ENCODE measurements at places on chromosomes 6 and 20.
A peak's percentile ranks its signal among the peaks of the same experiment; 100 is the strongest.

GRCh38 chr20:59512651-59513050 is 91.7 kb upstream of the PHACTR3 start:
- no peak for DNase-seq

- no peak for DNase-seq
These were observed 482 bp downstream of the DDR1 start for GRCh38 chr6:30884521-30885480.

DNA sequence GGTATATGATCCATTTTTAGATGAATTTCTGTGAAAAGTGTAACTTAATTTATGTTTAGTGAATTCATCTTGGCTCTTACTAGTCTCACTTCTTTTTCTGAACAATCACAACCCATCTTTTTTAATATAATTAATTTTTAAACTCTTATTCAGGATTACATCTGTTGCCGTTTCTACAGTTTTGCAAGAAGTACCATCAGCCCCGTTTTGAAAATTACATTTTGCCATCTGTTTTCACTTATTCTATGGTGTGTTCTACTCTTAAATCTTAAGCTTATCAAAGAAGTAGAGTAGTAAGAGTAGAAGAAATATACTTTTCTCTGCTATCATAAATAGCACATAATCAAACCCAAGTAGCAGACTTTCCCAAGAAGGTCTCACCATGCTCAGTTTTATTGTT is 70.1 kb downstream of the ZNF292 start:
- DNase-seq = no peak

GRCh38 chr6:169803271-169803811 is 51.9 kb downstream of the ERMARD start:
- DNase-seq = no peak

GRCh38 chr6:157068691-157069324 is 254.5 kb downstream of the TMEM242 start:
- DNase-seq = no peak

DNA sequence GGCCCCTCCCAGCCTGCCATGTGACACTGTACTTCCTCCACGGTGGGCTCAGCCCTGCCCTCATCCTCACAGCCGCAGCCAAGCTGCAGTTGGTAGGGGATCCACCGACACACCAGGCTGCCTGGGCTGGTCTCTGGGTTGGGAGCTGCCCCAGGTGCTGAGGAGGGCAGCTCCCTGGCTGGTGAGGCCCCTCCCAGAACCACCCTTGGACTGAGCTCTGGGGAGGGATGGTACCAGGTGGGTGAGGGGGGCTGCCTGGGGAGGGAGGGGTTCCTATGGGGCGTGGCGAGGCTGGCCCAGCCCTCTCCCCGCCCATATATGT is 185 bp upstream of the TNFRSF6B start:
- DNase-seq = no peak

DNA sequence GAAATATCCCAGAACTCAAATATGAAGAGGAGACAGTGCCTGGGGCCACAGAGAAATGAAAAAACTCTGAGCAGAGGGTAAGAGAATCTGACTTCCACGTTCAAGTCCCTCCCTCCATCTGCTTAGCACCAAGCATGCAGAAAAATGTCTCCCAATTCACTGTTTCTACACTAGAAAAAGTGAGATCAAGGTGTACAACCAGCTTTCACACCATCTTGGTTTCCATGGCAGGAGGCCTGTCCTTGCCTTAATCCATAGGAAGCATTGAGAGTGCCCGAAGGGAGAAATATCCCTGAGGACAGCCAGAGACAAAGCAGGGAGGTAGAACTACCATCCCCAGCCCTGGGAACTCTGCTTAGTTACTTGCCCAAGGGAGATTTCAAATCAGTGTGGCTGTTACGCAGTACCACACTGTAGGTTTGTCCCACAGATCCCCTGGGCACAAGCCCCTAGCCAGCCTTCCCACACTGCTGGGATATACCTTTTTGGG is 82.9 kb downstream of the SCML4 start:
- no peak for DNase-seq

DNA sequence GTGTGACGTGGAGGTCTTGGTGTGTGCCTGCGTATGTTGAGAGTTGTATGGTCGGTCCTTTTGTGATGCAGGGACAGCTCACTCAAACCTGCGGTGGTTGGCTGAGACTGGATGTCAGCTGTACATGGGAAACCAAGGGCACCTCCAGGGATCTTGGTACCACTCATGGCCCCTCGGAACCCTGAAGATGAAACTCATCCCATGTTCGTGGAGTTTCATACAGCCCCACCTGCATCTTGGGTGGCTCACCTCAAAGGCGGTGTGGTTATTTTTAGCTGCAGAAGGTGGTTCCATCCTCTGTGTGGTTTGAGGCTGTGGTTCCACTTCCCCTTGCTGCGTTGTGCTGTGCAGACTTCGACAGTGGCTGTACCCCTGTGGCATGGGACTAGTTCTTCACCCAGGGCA is 52.6 kb upstream of the SLC22A1 start:
- no peak for DNase-seq

DNA sequence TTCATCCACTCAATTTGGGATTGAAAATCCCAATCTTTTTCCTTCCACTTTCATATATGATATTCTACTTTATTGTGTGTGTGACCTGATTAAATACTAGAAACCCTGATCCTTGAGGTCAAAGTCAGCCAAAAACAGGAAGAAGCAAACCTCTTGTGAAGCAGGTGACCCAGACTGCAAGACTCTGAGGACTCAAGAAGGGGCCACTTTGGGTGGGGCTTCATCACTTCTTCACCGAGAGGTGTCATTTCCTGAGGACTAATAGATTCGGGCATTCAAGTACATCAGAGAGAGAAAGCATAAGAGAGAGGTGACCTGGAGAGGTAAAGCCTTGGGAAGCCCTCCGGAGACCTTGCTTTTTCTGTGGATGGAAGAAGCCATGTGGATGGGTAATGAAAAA is 129.0 kb downstream of the CFAP61 start:
- DNase-seq = peak; percentile 21
